NCI-H1105 treated with DMSO at 0.1 percent for 48 hours (cell line): ENCODE measurements at places on chromosomes 1 and 21.

GRCh38 chr1:4219826-4220225, 319.8 kb upstream of the C1orf174 start:
- DNase-seq, result no peak

GRCh38 chr1:39689635-39690034, 1.6 kb downstream of the HPCAL4 start:
- DNase-seq, result peak; percentile 45

GRCh38 chr1:157732755-157733154, 32.2 kb upstream of the FCRL3 start:
- no peak for DNase-seq

DNA sequence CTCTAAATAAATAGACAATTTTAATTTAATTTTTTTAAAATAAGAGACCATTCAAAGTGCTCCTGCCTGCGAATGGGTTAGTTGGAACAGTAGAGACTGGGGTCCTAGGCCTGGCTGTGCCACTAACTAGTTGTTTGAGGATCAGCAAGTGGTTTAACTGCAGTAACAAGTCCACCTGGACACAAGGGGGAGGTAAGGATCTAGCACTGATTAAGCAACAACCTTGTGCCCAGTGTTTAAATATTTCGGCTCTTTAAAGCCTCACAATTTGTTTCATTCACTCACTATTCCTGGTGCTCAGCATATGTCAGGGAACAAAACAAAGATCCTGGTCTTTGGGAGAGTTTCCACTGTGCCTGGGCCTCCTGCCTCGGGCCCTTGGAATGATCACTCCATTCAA, 1.6 kb upstream of the AGT start:
- no peak for DNase-seq

- DNase-seq, result no peak
Observed at GRCh38 chr1:55575571-55576279, 360.6 kb upstream of the USP24 start.

GRCh38 chr1:179217943-179218507, 11.5 kb downstream of the ABL2 start:
- no peak for DNase-seq

GRCh38 chr21:20631633-20632032, 366.6 kb upstream of the NCAM2 start:
- DNase-seq, result no peak

DNA sequence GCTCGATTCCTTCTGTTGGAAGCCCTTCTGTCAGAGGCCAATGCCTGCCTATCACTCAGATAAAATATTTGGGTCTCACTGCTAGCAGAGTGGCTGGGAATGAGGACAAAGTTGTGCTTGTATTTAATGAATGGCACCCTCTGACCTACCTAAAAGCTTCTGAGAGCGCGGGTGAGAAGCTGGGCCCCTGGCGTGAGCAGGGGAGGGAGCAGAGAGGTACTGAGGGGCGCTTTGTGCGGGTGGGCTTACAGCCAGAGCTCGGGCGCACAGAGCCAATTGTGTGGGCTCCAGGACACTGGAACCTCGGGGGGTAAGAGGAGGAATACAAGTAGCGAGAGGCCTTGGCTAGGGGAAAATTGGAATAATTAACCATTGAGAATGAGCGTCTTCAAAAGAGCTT, 32.3 kb downstream of the PCAT6 start:
- DNase-seq, result no peak

GRCh38 chr21:34924194-34924593, 124.9 kb downstream of the RUNX1 start:
- DNase-seq, result no peak

- DNase-seq, result no peak
Observed at GRCh38 chr1:193479187-193479586, 292.8 kb upstream of the B3GALT2 start.

DNA sequence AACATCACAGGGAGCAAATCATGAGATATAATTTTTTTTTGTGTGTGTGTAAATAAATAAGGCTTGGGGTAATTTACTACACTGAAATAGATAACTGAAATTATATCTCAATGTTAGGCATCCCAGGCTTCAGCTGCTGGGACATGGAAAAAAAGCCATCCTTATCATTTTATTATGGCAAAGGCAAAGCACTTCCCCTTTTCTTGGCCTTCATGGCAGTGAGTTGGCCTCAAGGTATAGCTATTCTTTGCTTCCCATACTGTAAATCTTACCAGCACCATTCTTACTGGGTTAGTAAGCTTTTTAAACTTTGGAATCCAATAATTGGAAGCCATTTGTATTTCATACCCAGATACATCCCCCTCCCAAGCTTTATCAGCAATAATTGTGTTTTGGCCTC, 29.0 kb downstream of the RBM11 start:
- no peak for DNase-seq

DNA sequence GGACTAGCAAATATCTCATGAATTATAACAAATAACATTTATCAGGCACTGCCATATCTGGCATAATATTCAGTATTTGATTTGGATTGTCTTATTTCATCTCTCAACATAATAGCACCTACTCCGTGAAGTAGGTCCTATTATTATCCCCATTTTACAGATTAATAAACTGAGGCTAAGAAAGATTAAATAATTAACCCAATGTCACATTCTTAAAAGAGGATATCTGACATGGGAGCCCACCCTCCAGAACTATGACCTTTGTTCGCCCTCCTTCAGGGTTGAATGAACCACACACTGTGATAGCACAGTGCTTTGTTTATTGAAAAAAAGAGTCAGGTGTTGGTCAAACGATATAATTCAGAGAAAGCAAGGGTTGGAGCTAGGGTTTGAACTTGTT, 19.4 kb upstream of the MAGI3 start:
- DNase-seq, result no peak

- DNase-seq, result no peak
Observed at GRCh38 chr1:50853325-50853724, 106.7 kb downstream of the FAF1 start.

DNA sequence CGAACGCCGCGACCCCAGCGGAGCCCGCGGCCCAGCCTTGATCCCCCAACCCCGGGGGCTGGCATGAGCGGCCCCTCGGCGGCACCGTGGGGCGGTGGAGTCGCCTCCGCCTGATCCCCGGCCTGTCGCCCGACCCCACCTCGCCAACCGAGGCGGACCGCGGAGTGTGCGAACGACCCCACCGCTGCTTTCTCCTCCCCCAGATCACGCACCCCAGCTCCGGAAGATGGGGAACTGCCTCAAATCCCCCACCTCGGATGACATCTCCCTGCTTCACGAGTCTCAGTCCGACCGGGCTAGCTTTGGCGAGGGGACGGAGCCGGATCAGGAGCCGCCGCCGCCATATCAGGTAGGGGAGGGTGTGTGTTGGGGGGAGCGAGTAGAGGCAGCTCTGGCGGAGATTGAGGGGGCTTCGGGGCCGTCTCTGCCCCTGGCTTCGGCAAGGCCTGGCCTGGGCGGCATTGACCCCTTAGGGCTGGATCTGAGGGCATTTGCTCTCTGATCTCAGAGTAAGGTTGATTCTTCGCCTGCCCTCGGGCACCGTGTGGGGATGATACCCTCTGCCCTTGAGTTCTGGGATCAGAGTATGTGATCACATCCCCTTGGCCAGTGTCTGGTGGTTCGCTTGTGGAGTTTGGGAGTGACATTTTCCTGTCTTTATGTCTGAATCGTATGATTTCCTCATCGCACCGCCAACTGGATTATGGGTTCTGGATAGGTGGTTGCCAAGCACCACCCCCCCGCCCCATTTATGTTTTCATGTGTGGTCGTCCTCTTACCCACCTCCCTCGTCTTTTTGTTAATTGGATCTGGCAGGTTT, 668 bp downstream of the RNF11 start:
- peak; percentile 64 for DNase-seq

DNA sequence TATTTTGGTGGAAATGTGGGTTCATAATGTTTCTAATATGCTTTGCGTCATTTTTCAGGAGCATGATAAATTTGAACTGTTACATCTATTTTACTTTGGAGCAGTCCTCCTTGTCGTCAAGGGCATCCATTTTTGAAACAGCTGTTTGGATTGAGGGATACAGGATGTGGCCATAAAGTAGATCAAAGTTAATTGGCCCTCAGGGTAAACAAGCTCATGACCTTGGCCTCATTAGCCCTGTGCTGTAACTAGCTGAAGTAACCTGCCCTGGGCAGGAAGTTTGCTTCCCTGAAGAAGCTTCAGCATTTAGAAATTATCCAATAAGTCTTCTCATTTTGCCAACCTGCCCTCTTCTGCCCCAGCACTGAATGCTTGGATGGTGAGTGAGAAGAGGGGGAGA, 24.8 kb upstream of the RGL1 start:
- DNase-seq, result no peak

DNA sequence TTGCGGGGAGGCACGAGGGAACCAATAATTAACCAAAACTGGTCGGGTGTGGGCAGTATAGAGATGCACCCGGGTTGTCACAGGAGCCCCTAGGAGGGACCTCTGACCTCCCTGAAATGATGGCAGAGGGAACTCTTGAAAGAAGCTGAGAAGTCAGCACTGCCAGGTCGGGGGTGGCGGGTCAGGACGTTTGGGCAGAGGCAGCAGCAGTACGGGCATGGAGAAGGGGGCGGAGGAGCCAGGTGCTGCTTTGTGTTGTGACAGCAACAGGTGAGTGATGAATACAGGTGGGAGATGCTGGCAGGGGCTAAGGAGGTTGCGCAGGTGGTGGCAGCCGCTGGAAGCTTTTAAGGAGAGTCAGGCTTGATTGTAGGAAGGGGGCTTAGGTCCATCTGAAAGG, 11.7 kb downstream of the TNFRSF1B start:
- DNase-seq, result peak; percentile 92

DNA sequence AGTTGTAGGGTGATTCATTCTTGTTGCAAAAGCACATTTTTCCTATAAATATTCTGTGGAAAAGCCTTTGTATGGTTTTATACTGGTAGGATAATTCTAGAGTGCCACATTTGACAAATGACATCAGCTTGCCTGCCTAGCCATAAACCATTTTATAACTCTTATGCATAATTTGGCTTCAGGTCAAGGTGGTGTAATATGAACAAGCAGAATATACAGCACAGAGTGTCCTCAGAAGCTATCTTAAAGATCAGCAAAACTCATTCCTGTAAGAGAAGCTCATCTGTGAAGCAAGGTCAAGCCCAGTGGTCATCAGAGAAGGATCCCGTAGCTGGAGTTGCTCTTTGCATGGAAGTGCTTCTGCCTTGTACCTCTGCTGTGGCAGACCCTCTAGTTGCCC, 24.0 kb upstream of the C1orf21 start:
- DNase-seq, result no peak

DNA sequence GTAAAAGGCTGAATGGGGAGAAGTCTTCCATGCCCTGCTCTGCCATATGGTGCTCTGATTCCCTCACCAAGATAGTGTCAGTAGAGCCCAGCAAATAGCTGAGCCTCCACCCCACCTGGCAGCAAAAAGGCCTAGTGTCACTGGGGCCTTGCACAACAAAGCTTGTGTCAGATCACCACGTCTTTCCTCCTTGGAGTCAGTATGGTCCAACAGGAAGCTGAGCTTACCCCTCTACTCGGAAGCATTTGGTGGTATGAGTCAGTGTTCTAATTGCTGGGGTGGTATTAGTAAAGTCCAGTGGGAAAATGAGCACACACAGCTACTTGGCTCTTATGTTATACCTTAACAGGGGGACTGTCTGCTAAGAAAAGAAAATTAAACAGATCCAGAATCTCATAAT, 18.7 kb upstream of the RRP15 start:
- no peak for DNase-seq

GRCh38 chr1:151958959-151959358, 34.7 kb downstream of the S100A10 start:
- no peak for DNase-seq

GRCh38 chr1:181033128-181033798, 520 bp upstream of the MR1 start:
- DNase-seq, result no peak

GRCh38 chr1:212519131-212519530, 86.4 kb downstream of the NENF start:
- no peak for DNase-seq

DNA sequence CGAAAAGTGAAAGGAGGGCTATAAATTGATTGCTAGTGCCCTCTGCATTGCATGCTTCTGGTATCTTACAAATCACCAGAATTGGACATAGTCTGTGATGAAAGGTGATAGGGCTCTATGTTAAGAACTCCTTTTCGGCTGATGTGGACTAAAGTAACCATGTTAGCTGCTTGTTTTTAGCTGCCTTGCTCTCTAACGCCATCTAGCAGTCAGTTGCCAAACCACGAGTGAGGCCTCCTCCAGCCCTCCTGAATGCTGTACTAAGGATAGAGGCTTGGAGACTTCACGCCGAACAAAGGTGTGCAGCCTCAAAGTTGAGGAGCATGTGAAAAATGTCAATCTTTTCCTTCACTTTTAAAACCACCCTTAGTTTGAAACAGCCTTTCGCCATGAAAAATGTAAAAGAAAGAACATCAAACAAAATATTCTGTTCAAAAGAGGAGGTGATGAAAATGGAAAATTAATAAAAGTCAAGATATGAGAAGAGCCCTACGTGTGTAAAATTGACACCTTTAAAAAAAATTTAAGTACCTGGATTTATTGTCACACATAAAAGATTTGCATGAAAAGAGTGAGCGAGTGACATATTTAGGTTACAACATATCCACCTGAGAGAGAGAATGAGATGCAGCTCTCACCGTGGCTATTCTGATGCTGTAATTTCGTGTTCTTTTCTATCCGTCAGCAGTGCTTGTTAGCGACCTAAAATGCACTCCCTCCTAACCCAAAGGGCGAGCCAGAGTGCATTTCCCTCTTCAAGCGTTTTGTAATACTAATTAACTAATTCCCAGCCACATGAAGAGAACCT, 8.1 kb downstream of the LRRC53 start:
- peak; percentile 63 for DNase-seq

DNA sequence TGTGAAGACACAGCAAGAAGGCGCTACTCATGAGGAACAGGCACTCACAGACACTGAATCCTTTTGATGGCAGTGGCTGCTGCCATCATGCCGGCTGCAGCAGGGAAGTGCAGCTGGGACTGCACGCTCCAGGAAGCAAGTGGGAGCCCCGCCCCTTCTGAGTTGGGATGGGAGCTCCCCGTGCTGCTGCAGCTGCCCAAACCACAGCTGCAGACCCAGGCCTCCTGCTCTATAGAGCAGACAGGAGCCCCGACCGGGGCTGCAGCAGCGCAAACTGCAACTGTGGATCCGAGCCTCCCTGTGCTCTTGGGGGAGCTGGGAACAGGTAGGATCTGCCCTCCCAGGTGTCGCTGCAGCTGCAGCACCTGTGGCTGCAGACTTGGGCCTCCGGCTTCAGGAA, 65.2 kb upstream of the MARK1 start:
- DNase-seq, result no peak

DNA sequence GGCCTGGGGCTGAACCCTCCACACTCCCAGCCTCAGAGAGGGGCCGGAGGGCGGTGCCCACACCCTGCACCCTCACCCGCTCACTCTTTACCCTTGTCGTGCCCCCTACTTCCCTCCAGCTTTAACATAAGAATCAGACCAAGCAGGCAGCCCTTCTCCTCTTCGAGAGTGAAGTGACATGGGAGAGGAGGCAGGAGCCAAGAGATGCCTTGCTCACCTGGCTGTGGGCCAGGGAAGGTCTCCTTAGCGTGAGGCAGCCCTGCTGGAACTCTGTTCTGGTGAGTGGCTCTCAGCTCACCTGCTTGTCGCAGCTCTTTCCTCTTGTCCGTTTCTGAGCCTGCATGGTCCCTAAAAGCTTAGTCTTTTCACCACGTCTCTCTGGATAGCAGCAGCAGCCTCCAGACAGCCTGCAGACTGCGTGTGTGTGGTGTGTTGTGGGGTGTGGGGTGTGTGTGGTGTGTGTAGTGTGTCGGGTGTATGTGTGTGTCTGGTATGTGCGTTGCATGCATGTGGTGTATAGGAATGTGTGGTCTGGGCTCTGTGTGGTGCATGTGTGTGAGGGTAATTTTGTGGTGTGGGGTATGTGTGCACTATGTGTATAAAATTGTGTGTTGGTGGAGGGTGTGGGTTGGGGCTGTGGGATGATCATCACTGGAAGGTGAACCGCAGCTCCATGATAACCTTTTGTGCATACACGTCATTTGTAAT, 86.7 kb downstream of the CCDC185 start:
- DNase-seq, result peak; percentile 83
